Kidney glomerular epithelial cell (primary cell): ENCODE measurements at places on chromosomes 3 and 15.

- DNase-seq, result peak; percentile 30
Measured at GRCh38 chr3:185815391-185816282, 9.2 kb downstream of the IGF2BP2 start.

DNA sequence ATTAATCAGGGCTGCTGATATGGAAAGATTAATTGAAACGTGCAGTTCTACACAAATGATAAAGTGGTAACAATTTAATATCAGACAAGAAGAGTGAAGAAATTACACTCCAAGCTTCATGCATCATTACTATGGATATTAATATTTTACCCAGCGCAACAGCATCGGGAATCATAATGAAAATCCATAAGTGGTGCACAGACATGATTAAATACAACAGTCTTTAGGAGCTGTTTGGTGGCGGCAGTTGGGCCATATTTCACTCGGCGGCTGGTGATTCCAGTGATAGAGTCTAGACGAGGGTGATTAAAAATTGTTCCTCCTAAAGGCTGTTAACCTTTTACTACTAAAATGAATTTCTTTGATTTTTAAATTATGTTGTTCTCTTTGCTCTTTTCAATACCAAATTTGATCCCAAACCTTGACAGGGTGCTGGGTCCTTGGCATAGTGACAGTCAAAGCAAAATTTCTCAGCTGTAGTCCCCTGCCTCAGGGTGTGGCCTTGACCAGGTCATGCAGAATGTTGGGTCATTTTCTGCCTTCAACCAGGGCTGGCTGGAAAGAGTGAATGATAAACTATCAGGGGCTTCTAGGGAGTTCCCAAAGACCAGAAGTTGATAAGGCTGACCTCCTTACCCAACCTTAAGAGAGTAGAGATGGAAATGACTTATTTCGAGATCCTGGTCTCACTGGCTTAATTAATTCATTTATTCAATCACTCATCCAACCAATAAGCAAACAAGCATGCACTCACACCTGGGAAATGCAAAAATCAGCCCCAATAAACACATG lies 392.0 kb downstream of the IL20RB start:
- no peak for DNase-seq

GRCh38 chr3:99626417-99626788 lies 12.0 kb upstream of the COL8A1 start:
- DNase-seq, result no peak

GRCh38 chr3:126982126-126982470 lies 817 bp upstream of the PLXNA1 start:
- DNase-seq, result no peak
